CD8-positive, alpha-beta memory T cell (primary cell): ENCODE measurements at places on chromosomes 3 and 15. TPM values are rescaled to one million over a fixed set of nuclear protein-coding genes. Genes with fewer than 3 reads are reported as not detected.

GRCh38 chr15:86483936-86484335 is 404.3 kb downstream of the AGBL1 start:
- no peak for DNase-seq

Gene SPTBN5
- total RNA-seq, result 0.31 TPM

Gene GOLGA6B
- not detected for total RNA-seq

DNA sequence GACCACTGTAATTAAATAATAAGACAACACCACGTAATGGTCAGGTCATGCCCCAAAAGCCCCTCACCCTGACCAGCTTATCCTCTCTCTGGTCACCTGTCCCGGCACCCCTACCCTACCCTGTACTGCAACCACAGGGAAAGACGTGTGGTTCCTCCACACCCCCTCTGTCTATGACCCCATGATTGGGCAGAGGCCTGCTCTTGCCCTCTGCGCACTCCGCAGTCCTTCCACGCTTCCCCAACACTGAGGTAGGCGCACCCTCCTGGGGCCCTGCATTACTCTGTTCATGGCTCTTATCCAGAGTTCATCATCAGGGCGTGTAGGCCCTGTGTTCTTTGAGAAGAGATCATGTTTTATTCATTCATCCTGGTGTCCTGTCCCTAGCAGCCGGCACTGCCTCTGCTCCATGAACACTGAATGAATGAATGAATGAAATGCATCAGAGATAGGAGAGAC is 33.8 kb downstream of the MGLL start:
- no peak for DNase-seq

Gene PGBD4
- total RNA-seq, result 3.2 TPM

Gene CACNA2D2
- total RNA-seq, result 0.73 TPM

DNA sequence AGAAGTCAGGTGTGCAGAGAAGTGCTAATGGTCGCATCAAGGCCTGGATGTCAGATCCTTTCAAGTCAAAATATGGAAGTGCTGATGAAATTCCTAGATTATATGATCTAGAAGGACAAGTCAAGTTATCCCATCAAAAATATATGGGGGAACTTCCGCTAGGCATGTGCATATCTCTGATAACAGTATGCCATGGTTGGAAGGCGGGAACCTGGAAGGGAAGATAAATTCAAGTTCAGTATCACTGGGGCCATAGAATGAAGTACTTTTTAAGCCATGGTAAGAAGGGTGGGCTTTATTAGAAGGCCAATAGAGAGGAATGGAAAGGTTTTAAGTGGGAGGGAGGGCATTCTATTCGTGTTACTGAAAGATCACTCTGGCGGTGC is 38.3 kb downstream of the MITF start:
- DNase-seq, result no peak

DNA sequence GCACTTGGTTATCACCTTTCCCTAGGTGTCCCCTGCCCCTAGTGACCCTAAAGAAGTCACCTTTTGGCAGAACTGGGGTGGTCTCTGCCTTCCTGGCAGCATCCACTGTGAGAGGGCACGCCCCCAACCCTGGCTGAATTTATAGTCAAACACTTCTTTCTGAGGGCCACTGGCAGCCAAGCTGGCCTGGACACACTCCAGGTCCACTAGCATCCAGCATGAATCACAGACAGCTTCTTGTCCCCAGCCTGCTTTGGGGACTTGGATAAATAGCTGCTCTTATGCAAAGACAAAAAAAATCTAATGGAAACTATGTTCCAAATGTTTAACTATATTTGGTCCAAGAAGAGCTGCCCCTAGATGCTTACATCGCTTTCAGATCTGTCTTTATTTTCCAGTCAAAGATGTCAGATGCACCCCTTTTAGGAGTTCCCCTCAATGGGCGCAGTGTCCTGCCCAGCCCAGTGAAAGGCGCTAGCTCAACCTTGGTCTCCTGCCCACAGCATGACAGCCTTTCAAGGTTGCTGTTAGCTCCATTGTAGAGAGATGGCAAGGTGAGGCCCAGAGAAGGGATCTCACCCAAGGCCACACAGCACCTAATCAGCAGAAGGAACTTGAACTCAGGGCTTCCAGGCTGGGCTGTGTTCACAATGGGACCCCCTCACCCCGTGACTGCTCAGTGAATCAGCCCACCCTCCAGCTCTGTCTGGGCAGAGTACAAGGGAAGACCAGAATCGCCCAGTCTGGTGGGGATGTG is 7.0 kb downstream of the RASL12 start:
- DNase-seq, result no peak

Gene UROC1
- total RNA-seq, result not detected

DNA sequence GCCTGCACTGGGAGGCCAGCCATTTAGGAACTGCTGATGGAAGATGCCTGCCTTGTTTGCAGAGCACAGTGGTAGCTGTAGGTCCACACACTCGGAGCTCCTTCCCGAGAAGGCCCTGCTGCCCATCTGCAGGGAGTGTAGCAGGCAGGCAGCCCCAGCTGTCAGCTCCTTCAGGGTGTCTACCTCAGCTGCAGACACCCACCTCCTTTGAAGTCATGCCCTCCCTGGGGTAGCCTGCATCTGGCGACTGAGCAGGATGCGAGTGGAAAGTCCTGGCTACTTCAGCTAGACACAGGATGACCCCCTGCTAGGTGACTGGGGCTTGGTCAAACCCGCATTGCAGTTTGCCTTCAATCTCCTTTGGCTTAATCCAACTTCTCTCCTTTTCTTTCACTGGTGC is 93.2 kb upstream of the TLE3 start:
- DNase-seq, result no peak

DNA sequence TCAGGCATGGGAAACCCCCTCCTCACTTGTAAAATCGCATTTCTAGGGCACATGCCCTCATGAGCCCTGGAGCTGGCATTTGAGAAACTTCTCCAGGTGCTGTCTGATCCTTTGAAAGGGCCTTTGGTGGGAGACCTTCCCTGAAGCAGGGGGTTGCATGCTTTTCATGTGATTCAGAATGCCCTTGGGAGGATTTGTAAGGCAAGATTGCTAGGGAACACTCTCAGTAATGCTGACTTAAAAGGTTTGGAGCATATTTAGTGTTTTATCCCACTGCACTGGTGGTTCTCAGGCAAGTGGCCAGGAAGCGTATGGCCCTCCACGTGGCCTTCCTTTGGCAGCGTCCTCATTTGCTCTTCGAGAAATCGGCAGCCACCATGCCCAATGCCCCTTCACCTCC is 164.1 kb downstream of the ARRDC4 start:
- DNase-seq, result no peak
